ENCODE measurements at places on chromosomes 12 and 14.

GRCh38 chr12:33116284-33116683 is 219.7 kb upstream of the PKP2 start:
- DNase-seq: no peak

GRCh38 chr12:125125271-125125670 is 60.0 kb downstream of the AACS start:
- DNase-seq: no peak

DNA sequence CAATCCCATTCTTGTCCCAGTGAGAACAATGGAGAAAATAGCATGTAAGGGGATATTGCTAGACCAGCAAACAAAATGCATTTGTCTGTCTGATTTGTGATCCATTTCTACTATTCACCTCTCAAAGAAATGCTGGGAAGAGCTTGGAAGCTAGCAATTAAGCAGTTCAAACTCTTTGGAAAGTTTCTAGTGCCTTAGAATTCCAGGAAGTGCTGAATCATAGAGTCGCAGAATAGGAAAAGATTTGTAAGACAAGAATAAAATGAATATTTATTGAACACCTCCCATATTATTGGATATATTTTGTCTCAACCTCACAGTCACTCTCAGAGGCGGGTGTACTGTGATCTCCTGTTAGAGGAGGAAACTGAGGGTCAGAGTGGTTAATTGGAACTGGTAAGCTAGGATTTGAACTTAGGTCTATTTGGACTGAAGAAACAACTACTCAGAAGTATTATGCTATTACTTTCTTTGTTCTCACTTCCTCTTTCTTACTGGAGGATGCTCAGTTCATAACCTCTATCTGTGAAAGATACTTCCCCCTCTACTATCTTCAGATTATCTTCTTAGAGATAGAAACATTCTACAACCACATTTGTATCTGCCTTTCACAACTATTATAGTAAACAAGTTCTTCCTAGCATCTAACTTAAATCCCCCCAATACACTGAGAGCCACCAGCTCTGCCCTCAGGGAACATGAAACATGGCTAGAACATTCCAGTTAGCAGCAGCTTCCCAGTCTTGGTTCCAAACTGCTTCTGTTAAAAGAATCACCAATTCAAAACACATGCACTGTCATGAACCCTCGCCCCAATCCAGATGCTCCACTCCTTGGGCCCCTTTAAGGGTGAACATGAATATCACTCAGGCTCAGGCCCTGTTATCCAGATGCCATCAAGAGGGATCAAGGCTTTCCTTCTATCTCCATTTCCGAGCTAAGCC is 64.2 kb downstream of the DRAM1 start:
- no peak for DNase-seq

GRCh38 chr12:68745376-68745903 is 536 bp upstream of the SLC35E3 start:
- no peak for DNase-seq

GRCh38 chr12:94643606-94644005 is 6.8 kb downstream of the TMCC3 start:
- DNase-seq: no peak

DNA sequence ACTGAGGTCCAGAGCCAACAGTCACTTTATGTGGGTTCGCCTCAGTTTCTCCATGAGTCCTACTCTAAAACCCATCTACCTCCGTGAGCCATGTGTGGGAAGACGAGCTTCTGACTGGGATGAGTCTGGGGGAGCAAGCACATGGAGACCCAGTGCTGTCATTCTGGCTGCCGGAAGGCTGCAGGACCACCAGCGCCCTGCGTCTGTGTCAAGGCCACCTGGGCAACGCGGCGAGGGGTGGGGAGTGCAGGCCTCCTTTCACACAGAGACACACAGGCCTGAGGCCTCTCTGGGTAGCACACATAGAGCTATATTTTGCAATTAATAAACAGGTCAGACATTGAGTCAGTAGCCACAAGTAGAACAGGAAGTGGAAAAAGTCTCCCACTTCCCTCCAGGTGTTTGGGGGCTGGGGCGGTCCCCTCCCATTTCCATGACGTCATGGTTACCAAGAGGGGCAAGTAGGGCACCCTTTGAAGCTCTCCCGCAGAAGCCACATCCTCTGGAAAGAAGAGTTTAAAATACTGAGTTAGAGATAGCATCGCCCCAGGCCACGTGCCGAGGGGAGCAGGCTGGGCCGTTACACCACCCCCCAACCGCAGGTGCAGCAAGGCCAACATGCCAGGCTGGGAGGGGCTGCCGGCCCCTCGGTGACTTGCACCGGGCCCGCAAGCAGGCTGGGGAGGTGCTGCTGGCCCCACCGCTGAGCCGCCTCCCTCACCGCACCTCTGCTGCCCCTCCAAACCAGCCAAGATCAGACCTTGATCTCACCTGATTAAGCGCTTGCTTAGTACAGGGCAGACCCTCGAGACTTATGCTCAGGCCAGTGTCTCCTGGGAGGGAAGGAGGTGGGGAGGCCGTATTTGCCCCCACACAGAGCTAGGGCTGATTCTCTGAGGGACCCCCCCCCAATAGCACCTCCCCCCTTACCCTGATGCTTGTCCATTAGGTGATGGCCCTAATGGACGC is 32.7 kb downstream of the DAD1 start:
- DNase-seq: peak; percentile 99

GRCh38 chr12:102757882-102758226 is 159.2 kb downstream of the PAH start:
- no peak for DNase-seq

DNA sequence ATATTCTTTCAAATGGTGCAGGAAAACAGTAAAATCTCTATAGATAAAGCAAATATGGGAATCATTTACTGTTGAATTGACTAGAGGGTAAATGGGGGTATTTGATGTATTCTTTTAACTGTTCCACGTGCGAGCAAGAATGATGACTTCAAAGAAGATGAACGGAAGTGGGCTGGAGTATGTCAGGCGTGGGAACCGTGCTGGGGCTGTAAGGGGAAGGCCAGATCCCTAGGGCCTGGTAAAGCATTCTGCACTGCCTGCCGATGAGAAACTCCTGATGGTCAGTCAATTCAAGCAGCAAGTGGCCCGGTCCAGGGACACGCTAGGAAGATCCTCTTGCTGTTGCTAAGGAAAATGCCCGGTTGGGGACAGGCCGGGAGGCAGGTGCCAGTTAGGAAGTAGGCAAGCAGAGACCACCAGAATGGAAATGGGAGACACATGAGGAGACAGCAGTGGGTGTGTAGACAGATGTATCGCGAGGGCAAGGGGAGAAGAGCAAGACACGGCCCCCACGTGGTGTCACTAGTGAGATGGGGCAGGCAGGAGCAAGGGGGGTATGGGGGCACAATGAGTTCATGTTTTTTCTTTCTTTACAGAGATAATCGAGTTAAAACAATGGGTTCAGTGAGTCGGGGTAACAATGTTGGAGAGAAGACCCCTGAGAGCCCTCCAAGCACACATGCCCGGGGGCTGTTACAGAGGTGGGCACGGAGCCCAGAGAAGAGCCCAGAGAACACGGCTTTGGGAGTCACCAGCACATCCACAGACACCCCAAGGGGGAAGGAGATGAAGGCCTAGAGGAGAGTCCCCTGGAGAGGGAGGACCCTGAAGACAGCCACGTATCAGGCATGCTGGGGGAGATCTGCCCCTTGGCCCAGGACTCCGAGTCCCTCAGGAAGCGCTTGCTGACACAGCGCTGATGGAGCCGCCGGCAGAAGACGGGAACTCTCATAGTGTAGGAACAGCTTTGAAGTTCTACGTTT is 37.2 kb downstream of the FBXO21 start:
- no peak for DNase-seq

- DNase-seq: no peak
Observed at GRCh38 chr12:75548879-75549278, 37.5 kb upstream of the KRR1 start.

DNA sequence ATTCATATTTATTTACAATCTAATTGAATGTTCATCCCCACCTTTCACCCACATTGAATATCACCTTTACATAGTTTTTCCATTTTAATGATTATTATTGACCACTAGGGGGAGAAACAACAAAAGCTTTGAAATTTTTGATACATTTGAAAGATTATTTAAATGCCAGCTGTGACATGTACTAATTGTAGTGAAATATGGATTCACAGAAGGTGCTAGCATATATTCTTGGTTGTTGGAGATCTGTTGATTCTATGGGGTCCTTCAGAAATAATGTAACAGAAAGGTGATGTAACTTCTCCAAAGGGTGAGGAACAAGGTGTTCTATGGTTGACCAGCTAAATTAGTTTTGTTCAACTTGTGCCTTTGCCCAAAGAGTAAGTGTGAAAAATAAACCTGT is 22.4 kb upstream of the GPR33 start:
- no peak for DNase-seq

GRCh38 chr12:24948757-24949722 is at the start of gene BCAT1:
Gene BCAT1 (minus strand): TSS chr12:24949101. CDS start chr12:24948932, 169 bp downstream.
- DNase-seq: peak; percentile 78

- DNase-seq: no peak
Observed at GRCh38 chr14:104016873-104017650, 68.4 kb upstream of the ASPG start.

DNA sequence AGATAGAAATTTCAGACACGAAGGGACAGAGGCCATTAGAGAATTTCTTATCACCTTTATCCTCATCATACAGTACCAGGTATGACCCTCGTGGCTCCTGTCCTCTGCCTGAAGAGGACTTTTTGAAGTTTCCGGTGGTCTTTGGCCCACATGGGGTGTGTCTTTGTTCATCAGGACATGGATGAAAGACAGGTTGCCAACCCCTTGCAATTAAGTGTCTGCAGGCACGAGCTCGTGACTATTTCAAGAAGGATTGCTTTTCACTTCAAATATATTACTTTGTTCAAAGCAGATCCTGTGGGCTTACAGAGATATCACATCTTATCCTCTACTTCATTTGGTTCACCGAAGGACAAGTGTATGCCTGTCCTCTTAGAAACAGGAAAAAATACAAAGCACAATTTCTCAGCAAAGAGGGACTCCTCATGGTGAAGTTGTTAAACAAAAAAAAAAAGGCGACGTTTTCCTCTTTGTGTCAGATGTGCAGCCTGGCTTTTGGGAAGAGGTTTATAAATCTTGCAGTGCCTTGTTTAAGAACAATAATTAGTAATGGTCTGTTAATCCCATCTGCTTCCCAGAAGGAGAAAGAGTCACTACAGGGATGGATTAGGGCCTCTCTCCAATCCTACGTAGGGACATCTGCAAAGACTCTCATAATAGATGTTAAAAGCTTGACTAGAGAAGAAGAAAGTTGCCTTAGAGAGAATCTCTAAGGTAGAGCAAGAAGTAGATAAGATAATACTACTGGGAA is 13.5 kb upstream of the FAM234B start:
- no peak for DNase-seq

DNA sequence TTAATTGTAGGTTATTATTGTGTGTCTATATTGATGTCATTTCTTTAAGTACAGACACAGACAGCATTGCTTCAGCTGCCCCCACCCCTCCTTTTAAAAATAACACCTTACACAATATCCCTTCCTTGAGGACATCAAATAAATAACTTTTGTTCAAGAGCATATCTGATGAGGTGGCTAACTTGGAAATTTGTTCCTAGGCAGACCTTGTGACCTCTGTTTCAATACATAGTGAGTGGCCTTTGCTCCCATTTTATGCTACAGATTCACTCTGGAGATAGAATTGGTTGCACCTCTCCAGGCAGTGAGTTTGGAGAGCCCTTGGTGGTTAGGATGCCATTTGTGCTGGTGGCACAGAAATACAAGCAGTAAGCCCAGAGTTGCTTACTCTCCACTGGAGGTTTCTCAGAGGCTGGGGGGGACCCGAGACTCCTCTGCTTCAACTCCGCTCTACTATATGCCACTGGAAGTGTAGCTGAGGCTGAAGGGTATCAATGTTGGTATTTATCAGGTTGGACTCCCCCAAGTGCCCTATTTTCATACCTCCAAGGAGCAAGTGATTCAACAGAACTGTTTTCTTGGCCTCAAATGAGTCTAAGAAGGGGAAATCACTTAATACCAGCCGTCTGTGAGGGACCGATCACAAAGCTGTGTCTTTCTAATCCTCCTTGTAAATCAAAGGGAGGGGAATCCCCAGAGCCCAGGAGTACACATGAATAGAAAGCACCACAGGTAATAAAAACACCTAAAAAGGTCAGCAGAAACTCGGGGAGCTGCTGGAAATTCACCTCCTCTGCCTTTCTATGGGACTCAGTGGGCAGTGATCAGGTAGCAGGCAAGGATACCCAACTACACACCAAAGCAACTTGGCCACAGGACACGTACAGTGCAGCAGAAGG is 463.1 kb downstream of the RAD51B start:
- no peak for DNase-seq

GRCh38 chr14:55146425-55146824 is 17.4 kb downstream of the LGALS3 start:
- no peak for DNase-seq

DNA sequence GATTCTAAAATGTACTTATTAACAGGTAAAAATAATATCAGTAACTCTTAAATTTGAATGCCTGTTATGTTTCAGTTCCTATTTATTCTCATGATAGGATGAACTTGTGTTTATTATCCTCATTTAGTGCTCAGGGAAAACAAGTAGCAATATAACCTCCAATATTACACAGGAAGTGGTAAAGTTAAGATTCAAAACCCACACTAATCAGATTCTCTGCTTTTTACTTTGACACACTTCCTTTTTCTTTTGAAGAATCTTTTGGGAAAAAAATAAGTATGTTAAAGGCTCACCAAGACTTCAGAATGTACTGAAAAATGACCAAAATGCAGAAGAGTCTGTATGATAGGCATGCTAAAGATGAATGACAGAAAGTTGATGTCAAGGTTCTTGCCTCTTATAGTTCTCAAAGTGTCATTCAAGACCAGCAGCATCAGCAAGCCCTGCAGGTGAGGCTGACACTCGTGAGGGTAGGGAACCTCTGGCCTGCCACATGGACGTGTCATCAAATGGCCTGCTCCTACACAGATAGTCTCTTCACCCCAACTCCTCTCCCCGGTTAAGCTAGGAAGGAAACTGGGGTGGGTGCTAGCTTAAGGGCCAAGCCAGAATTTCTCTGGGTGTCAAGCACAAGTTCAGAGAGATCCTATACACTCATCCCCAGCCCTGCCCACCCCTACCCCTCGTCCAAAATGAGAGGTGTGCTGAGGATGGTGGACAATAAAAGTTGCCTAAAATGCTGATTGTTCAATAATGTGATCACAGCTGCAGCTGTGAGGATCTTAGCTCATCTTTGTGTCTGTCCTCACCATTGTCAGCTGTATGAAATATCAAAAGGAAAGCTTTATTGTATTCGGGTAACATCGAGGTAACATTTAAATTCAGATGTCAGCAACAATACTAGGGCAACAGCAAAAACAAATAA is 6.3 kb downstream of the TBPL2 start:
- no peak for DNase-seq

DNA sequence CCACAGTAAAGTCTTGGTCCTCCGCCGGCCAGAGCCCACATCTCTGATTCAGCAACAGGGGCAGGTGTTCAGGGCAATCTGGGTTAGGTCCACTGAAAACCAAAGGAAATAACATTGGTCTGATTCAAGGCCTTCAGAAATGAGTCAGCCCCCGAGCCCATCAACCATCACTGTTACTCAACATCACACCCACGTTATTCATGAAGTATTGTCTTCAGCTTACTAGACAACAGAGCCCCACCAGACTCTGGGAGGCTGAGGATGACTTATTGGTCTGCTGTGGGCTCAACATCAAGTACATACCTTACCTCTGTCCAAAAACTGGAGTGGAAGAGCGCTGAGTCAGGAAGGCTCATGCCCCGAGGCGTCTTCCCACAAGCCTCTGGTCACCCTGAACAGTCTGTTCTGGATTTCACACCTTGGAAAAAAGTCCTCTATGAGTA is 97.5 kb downstream of the ZFP36L1 start:
- peak; percentile 68 for DNase-seq

- no peak for DNase-seq
Observed at GRCh38 chr12:27844366-27845090, 64.5 kb upstream of the MANSC4 start.

- DNase-seq: no peak
Observed at GRCh38 chr12:106855221-106855758, 80.8 kb downstream of the RIC8B start.

Data from activated CD4-positive, alpha-beta T cell treated with anti-CD3 and anti-CD28 coated beads, Interleukin-2, Interleukin-4, amounts not matched to agents 100 ng/mL and 50 ng/mL, durations not matched to agents 16 hours and 8 hours (primary cell).